ENCODE measurements at places on chromosomes 4 and X. TPM values are rescaled to one million over a fixed set of nuclear protein-coding genes. Genes with fewer than 3 reads are reported as not detected.

The GAGE2A gene
- not detected for total RNA-seq

DNA sequence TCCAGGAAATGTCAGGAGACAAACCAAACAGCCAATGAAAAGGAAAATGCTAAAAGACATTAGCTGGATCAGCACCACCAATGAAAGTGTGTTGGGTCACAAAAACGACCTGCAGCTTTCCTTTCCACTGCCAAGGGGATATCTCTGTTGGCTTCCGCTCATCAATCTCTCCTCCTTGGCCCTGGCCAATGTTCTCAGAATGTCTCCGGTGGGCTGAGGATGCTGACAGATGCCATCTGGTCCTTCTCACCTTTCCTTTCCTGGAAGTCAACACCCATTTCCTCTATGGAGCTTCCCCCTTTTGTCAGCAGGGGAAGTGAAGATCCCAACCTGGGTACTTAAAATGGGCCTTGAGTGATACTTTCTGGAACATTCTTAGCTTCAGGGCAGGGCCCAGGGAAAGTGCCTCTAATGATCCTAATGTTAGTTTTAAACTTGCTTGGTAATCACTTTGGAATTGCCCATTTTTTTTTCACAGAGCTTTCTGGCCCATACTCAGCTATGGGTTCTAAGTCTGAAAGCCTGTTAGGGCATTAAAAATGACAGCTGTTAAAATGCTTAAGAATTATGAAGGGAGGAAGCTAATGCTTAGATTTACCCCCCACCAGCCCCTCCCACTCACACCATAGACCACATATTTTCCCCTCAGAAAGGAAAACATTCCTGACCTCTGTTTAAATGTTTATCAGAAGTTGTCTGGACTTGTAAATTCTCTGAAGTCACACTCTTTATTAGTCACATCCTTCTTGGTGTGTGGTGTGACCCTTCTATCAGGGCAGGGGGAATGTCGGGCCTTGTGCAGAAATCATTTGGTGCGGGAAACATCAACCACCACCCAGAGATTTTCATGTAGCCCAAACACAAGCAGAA is 29.2 kb downstream of the IGFBP7 start:
- DNase-seq, result no peak

- no peak for DNase-seq
Measured at GRCh38 chrX:22699581-22700091, 300.1 kb upstream of the DDX53 start.

The SSX4B gene
- not detected for total RNA-seq

The C4orf17 gene
- total RNA-seq, result not detected

- DNase-seq, result no peak
Measured at GRCh38 chr4:5545271-5545670, 163.1 kb downstream of the EVC2 start.

All from sciatic nerve (tissue), 2 donors.